ENCODE measurements at places on chromosomes 12 and 14.

DNA sequence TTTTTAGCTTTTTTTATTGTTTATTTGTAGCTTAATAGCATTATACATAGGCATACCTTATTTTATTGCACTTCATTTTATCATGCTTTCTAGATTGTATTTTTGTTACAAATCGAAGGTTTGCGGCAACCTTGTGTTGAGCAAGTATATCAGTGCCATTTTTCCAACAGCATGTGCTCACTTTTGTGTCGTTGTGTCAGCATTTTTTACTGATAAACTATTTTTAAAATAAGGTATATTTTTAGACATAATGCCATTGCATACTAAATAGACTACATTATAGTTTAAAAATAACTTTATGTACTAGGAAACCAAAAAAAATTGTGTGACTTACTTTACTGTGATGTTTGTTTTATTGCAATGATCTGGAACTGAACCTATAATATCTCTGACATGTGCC is 56.2 kb upstream of the RESF1 start:
- DNase-seq, result no peak

DNA sequence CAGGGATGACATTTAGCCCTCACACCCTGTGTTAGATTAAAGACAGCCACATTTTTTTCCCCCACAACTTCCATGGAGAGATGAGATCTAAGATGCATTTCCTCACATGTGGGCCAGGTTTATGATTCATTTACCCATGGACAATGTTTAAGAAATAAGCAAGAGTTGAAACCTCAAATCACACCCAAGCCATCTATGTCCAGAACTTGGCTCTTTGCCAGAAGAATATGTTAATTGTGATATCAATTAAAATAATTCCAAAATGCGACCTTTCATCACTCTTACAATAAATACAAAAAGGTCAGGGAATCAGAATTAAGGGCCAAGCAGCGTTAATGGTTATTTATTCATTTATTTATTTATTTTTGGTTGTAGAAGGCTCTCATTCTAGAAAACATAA is 1376.9 kb upstream of the TMEM132C start:
- no peak for DNase-seq

DNA sequence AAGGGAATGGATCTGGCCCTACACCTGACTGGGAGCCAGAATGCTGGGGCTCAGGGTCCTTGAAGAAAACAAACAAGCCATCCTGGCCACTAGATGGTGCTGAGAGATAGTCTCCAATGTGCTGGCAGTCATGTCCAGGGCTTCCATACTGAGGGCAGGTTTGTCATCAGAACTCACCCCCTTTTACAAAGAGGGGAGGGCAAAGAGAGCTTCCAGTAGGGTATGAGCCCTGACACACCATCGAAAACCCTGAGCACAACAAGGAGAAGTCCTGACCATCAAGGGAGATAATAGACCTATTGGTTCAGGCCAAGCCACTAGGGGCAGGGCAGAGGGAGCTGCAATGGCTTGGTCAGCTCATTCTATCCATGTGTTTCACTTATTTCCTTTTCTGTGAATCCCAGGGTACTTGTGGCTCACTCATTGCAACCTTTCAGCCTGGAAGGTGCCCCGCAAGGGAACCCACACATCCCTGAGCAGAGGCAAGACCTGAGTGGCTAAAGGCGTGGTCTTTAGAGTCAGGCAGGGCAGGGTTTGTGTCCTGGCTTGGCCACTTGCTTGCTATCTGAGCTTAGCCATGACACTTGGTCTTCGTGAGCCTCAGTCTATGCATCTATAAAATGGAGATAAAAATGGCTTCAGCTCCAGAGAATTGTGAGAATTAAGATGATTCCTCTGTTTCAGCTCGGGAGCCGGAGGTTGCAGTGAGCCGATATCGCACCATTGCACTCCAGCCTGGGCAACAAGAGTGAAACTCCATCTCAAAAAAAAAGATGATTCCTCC is 6.2 kb upstream of the PLEKHH1 start:
- DNase-seq, result no peak

- no peak for DNase-seq
These were observed 101.2 kb downstream of the EEA1 start for GRCh38 chr12:92827836-92828431.

DNA sequence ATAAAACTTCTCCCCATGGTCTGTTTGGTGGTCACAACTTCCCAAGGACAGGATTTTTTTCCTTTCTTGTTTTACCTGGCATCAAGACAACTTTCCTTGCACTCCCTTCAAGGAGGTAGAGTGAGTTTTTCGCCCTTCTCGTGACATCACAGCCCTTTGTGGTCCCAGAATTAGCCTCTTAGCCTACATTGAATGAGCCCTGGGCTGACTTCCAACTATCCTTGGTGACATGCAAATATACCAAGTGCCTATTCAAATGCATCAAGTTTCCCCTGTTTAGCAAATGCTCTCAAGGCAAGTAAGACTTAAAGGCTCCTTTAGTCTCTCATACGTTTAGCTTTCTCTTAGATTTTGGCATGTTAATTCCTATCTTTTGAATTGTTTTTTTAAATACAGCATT is 36.6 kb downstream of the TC2N start:
- no peak for DNase-seq

DNA sequence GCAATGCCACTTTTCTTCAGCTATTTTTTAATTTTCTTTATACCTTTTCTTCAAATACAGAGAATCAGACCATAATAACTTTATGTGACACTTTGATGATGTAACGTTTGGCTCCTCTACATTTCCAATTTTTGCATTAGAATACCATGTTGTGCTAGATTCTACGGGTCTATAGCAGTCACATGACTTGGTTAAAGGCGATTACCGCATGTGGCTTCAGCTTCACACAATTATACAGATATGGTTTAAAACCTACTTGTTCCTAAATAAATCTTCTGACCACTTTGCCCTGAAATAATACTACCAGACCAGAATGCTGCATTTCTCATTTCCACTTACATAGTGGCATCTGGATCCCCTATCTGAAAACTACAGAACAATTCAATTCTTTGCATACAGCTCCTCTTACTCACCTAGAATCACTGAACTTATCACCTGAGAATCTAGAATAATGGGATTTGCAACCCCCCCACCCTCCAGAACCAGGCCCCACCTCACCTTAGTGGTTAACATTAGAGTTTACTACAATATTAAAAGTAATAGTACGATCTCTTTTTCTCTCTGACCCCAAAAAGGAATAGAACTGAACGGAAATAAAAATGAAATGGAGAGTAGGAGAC is 1.3 kb downstream of the MAX start:
- DNase-seq, result no peak

DNA sequence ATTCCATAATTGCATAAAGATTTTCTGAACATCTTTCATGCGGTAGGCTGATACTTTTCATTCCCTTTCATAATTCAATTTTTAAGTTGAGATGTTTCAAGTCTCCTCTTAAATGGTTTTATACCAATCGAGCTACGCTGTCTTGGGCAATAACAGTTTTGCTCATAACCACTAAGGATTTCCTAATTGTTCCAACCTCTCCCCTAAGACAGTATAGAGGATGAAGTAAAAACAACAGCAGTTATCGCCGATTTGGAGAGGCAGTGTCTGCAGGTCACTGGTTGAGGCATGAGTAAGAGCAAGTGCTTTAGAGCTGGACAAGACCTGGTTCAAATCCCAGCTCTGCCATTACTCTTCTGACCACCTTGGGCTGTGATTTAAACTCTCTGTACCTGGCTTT is 6.9 kb upstream of the MED13L start:
- DNase-seq, result no peak

DNA sequence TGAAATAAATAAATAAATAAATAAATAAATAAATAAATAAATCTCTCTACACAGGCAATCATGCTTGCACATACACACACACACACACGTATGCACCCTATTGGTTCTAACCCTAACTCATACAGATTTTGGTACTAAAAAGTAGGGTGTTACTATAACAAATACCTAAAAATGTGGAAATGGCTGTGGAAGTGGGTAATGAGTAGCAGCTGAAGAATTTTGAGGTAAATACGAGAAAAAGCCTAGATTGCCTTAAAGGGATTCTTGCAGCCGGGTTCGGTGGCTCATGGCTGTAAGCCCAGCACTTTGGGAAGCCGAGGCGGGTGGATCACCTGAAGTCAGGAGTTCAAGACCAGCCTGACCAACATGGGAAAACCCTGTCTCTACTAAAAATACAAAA is 15.7 kb upstream of the SLC2A3 start:
- no peak for DNase-seq

- no peak for DNase-seq
These were observed 112.9 kb downstream of the TMEM132D start for GRCh38 chr12:129790930-129791329.

- DNase-seq, result no peak
These were observed 1.9 kb downstream of the PCNX4 start for GRCh38 chr14:60093606-60094005.

- no peak for DNase-seq
These were observed 6.9 kb downstream of the CCDC197 start for GRCh38 chr14:94004015-94004414.

- DNase-seq, result no peak
These were observed 66.0 kb downstream of the BMP4 start for GRCh38 chr14:53890611-53891101.

DNA sequence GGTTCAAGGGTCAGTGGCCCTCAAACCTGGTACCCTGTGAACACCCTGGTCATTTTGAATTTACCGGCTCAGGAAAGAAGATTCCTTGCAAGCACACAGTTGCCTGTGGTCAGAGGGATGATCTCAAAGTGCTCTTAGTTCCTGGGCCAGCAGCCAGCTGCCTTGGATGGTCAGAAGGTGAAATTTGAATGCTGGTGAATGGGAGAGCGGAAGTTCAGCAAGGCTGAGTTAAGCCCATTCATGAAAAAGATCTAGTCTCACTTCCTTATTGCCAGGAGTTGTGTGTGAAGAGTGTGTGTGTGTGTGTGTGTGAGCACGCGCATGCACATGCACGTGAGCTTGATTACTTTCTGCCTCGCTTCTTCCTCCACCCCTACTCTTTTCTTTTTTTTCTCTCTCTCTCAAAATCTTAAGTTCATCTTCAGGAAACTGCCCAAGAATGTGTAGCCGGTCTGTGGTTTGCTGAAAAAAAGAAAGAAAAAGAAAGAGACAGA is 155.5 kb upstream of the CCND2 start:
- no peak for DNase-seq

DNA sequence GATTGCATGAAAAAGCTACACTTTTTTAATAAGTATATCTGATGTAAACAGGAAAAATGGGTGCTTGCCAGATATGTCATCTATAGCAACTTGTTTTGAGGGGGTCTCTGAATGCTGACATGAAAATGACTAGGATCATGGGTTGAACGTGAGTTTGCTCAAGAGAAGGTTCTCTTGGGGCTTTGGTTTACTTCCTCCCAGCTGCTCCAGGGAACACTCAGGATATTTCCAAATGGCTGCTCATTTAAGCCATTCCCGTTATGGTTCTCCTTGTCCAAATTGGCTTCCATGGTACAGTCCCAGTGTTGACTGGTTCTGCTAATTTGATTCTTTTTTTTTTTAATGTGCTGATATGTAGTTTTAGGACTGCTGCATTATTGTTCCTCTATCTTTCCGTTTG is 118.3 kb downstream of the ETV6 start:
- no peak for DNase-seq

- no peak for DNase-seq
These were observed 11.4 kb downstream of the AGAP2 start for GRCh38 chr12:57726884-57727757.

- no peak for DNase-seq
These were observed 23.1 kb upstream of the KCNK10 start for GRCh38 chr14:88346048-88346639.

GRCh38 chr12:30908076-30908721 is 18.3 kb upstream of the TSPAN11 start:
- DNase-seq, result no peak

- DNase-seq, result no peak
These were observed 914 bp upstream of the PACS2 start for GRCh38 chr14:105313381-105314286.

DNA sequence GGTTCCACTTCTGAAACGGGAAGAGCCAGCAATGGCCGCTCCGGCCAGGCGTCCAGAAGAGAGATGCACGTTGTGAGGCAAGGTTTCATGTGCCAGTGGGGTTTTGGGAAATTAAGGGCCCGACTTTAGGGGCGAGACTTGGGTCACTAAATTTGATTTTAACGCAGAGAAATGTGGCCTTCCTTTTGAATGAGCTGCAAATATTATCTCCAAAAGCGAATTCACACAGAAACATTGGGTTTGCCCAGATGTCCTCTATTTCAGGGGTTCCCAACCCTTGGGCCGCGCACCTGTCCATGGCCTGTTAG is 2.3 kb upstream of the RNASE4 start:
- DNase-seq, result no peak

DNA sequence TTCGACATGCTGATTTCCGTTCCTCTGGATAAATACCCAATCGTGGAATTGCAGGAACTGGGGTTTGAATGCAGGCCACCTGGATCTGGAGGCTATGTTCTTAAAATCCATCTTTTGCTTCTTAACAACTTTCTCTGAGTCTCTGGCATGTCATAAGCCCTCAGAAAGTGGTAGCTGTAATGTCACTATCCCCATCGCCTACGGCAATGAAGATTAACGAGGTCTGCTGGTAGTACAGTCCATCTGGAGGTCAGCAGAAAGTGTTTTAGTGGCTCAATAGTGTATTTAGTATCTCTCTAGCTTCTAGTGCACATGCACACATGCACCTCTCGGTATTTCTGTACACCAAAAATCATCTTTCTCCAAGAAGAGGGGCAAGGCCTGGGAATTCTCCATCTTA is 130.3 kb upstream of the NOS1 start:
- DNase-seq, result no peak

DNA sequence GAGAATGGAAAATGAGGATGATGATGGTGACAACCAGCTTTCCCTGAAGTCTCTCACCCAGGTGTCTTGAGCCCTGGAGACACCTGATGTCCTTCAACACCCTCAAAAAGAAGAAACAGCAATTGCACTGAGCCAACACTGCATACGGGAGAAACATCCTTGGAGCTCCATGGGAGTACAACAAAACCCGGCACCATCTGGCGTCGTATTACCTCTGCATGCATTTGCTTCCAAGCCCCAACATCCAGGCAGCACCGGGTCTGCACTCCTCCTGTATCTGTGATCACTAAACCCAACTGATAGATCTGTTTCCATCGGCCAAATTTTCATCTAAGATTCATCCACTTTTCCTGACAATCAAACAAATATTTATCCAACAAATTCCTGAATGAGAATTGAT is 249.9 kb downstream of the DPF3 start:
- no peak for DNase-seq

GRCh38 chr14:100042286-100042685 is 22.9 kb upstream of the EVL start:
- no peak for DNase-seq
